Stimulated activated CD4-positive, alpha-beta T cell treated with anti-CD3 and anti-CD28 coated beads, Interleukin-1b, Interleukin-23, amount 100 ng/mL, for 1 hour (primary cell): ENCODE measurements at places on chromosomes 16 and 17.
A peak's percentile ranks its signal among the peaks of the same experiment; 100 is the strongest.

DNA sequence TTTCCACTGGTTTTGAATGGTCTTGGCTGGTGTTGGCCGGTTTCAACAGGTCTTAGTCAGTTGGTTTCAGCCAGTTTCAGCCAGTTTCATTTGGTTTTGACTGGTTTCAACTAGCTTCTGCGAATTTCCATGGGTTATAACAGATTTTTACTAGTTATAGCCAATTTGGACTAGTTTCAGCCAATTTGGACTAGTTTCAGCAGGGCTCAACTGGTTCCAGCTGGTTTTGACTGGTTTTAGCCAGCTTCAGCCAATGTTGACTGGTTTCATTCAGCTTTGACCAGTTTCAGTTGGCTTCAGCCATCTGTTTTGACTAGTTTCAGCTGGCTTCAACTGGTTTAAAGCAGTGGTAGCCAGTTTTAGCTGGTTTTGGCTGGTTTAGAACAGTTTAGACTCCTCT is 432.6 kb downstream of the UTP18 start:
- no peak for DNase-seq

- no peak for DNase-seq
These were observed 99.5 kb downstream of the CHD9NB start for GRCh38 chr16:52953215-52953614.

GRCh38 chr17:19630661-19631060 is 17.9 kb upstream of the ALDH3A2 start:
- DNase-seq = no peak

DNA sequence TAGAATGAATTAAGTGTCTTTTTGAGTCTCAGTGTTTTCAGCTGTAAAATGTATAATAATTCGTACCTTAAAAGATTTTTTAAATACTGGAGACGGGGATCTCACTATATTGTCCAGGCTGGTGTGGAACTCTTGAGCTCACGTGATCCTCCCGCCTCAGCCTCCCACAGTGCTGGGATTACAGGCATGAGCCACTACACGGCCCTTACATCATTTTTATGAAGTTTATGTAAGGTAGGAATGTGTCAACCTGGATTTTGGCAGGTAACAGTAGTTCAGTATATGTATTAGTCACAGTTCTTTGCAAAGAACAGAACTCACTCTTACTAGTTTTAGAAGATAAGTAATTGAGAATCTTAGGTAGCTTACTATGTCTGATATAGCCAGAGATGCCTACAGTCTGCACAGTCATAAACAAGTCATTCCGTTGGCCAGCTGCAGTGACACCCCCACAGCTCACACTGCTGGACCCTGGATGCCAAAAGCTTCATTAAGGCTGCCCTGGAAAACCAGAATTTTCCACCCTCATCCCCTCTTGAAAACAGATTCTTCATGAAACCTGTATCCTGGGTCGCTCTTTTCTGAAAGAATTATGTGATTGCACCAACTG is 583 bp upstream of the COX6A2 start:
- no peak for DNase-seq

GRCh38 chr17:49516180-49516579 is 21.1 kb downstream of the NGFR start:
- DNase-seq = no peak

GRCh38 chr17:19546289-19547065 is 12.8 kb downstream of the SLC47A1 start:
- DNase-seq = no peak

- no peak for DNase-seq
These were observed 55.1 kb upstream of the GSG1L start for GRCh38 chr16:28118637-28119036.

GRCh38 chr16:85935974-85936760 is 37.2 kb downstream of the IRF8 start:
- peak; percentile 35 for DNase-seq

DNA sequence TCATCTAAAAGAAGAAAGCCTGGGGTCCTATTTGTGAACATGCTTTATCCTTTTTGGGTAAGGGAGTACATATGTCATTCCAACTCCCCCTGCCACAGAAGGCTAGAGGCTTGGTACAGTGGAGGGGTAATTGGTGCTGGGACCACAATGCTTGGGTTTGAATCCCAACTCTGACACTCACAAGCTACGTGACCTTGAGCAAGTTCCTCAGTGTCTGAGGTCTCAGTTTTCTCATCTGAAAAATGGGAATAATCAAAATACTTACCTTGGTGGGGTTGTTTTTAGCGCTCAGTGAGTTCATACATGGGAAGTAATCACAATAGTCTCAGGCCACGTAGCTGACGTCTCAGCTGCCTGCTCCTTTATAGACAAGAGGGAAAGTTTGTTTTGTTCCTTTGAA is 150.8 kb downstream of the CPPED1 start:
- DNase-seq = no peak

DNA sequence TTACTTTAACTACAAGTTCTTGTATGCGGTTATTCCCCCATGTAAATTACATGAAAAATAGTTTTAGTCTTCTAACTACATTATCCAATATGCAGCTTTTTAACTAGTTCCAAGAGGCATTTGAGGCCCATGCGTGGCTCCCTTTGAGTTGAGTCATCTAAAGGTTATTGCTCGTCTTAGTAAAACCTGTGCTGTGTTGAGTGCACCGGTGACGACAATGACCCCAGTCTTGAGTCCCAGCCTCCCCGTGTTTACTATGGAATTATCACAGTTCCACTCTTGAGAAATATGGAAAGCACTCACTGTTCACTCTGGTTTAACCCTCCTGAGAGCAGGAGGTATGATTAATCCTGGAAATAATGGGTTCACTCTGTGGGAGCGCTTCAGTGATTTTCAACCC is 119.2 kb downstream of the PITPNC1 start:
- DNase-seq = no peak

GRCh38 chr16:3171181-3171854 is 16.7 kb upstream of the OR1F1 start:
- no peak for DNase-seq

DNA sequence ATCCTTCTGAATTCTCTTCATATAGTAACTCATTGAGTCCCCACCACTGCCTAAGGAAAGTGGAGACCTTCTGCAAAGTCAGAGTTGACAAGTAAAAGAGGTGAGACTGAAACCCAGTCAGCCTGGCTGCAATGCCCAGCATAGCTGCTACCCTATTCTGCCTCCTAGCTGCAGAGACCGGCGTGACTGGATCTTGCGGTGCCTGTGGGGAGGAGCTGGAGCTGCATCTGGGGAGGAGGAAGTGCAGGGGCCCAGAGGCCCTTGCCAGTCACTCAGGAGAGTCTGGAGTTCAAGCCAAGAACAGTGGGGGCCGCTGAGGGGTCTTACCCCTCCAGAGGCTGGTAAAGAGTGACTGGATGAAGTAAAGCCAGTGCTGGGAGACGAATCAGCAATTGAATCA is 35.0 kb upstream of the ZNF423 start:
- DNase-seq = no peak

DNA sequence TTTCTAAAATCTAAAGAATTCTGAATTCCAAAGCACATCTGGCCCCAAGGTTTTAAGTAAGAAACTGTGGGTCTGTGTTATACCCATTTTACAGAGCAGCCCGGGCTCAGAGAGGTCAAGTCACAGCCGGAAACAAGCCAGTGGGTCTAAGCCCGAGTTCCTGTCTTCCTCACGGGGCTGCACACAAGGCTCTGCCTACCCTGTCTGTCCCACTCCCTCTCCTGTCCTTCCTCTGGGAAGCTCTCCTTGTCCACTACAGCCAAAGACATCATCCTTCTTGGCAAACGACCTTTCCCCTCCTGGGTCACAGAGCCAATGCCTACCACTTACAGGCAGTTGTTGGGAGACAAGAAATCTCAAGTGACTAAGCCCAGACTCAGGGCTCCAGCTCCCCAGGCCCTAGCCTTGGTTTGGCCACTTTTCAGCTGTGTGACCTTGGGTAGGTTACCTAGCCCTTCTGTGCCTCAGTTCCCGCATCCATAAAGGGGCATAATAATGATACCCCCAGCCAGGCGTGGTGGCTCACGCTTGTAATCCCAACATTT is 55.6 kb upstream of the MAP3K14 start:
- no peak for DNase-seq

- DNase-seq = no peak
These were observed 63.1 kb downstream of the IKZF3 start for GRCh38 chr17:39801055-39801454.

GRCh38 chr17:7841396-7841914 is 7.4 kb downstream of the KDM6B start:
- DNase-seq = peak; percentile 95

- DNase-seq = no peak
These were observed 18.1 kb downstream of the PPL start for GRCh38 chr16:4918781-4919251.

GRCh38 chr17:73064084-73064938 is 28.2 kb downstream of the SLC39A11 start:
- no peak for DNase-seq

GRCh38 chr17:51402899-51403298 is 142.6 kb downstream of the UTP18 start:
- DNase-seq = no peak

DNA sequence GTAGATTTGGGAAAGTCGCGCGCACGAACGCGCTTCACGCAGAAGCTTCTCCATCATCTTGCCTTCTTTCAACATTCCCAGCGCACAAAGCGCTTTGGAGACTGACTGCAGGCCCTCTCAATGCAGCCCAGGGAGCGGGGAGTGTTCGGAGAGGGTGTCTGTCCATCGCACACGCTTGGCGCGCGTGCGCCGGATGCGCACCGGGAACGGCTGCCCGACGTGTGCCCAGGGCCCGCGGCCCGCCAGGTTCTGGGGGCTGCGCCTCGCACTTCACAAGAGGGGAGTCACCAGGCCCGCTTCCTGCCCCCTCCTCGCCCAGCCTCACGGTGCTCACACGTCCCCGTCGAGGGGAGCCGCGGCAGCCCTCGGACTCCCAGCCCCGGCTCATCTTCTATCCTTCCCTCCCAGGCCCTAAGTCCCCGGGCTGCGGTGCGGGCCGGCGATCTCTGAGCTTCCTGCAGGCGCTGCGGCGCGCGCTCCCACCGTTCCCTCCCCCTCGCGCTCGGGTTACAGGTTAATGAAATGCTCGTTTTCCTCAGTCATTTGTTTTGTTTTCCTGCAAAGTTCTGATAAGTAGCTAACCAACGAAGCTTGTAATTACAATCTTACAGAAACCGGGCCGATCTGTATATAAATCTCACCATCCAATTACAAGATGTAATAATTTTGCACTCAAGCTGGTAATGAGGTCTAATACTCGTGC is 2.8 kb upstream of the IRX3 start:
- no peak for DNase-seq

DNA sequence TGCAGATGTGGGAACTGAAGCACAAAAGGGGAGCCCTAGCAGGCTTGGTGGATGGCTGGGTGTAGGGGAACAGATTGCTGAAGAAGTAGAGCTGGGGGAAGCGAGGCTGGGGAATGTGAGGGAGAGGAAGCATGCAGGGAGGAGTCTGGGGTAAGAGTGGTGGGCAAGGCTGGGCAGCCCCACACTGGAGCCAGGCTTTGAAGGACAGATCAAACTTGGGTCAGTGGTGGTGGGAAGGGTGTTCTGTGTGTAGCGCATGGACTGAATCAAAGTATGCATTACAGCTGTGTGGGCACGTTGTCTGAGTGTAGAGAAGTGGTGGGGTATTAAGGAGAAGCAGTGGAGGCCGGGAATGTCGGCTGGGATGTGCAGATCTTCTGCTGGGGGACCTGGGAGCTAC is 116.0 kb downstream of the CYLD start:
- no peak for DNase-seq

GRCh38 chr16:10466861-10467260 is 81.0 kb downstream of the ATF7IP2 start:
- DNase-seq = no peak

DNA sequence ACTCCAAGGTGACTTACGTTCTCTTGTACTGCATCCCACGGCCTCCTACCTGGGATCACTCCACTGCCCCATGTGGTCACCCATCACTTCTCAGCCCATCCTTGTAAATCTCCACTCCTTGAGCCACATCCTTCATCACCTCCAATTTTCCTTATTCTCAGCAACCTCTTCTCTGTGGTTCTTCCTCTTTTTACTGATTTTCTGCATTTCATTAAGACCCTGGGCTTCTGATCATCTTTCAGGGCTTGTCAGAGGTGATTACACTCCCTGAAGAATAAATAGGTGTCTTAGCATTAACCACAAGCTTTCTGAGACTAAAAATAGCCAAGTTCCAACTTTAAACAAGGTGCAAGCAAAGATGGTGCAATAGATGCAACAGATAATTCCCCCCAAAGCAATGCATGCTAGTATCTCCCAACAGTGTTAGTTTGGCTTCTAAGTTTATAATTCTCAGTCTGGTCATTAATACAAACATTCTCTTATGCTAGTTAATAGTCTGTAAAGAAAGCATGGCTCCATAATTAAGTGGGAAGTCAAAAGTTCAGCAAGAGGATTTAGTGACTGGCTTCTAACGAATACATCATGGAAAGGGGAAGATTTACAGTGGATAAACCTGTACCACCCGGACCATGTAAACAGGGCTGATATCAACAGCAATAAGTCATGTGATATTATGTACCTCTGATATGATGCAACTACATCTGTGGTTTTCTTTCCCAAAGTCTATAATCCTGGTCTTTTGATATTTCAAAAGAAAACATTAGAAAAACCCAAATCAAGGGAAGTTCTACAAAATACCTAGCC is 47.4 kb upstream of the FOXJ1 start:
- DNase-seq = no peak

GRCh38 chr16:11955713-11956123 is 9.3 kb upstream of the TNFRSF17 start:
- no peak for DNase-seq

DNA sequence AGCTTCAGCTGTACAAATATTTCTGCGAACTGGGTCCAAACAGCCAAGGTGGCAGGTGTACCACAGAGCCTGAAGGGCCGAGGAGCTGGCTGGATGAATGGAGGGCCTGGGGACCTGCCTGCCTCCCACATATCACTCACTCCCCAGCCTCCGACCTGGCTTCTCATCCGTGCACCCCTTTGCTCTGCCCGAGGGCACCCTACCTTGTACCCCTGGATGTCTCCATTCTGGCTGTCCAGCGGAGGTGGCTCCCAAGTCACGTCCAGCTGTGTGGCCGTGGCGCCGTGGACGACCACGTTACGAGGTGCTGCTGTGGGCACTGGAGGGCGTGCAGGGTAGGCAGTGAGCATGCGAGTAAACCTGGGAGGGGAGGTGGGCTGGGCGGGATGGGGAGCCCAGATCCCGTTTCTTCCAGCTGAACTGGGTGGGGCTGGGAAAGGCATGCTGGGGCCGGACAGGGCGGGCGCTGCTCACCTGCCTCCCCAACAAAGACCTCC is 67.2 kb upstream of the CDC42EP4 start:
- DNase-seq = no peak

DNA sequence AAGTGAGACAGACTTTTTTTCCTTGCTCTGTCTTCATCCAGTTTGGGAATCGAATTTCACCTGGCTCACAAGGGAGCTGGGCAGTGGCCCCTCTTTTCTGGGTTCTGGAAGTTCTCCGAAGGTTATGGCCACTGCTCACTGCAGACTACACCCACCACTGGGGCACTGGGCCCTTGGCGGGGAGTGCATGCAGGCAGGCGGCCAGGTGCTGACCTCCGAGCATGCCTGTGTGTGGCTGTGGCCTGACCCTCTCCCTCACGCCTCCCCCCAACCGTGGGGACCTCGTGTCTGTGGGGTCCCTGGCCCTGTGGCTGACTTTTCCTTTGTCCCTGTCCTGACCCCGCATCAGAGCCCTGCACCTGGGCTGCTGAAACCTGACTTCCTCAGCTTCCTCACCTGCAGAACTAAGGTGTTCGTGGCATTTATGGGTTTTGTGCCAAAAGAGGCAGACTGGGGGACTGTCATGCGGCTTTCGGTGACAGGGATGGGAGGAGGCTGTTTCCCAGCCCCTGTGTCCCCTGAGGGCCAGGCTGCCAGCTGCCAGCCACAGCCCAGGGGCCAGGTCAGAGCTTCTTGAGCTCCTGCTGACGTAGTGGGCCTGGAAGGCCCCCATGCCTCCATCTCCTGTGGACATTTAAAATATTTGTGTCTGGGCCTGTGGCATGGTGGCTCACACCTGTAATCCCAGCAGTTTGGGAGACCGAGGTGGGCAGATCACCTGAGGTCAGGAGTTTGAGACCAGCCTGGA is 21.4 kb downstream of the ASPSCR1 start:
- DNase-seq = no peak
